ENCODE measurements at places on chromosomes 13 and 19. TPM values are rescaled to one million over a fixed set of nuclear protein-coding genes. Genes with fewer than 3 reads are reported as not detected.

GRCh38 chr19:1132552-1133383 lies 29.0 kb downstream of the GPX4 start:
- no peaks in the 10 kb centered on the region for H3K27me3 ChIP-seq
- peaks cover 24% of the 10 kb centered on the region for H3K4me1 ChIP-seq
- H3K36me3 ChIP-seq: peaks cover 26% of the 10 kb centered on the region
- H3K4me3 ChIP-seq: peak overlapping the region; percentile 61

- no peaks in the 10 kb centered on the region for H3K36me3 ChIP-seq
- no peak overlapping the region for H3K27ac ChIP-seq
- no peak overlapping the region for H3K4me3 ChIP-seq
- DNase-seq: no peak
- no peaks in the 10 kb centered on the region for H3K27me3 ChIP-seq
- peaks cover 22% of the 10 kb centered on the region for H3K4me1 ChIP-seq
Measured at GRCh38 chr13:27355894-27356293, 68.5 kb upstream of the GTF3A start.

GRCh38 chr13:94878602-94879165 lies 166.3 kb upstream of the SOX21 start:
- H3K27me3 ChIP-seq: no peaks in the 10 kb centered on the region
- DNase-seq: no peak
- no peaks in the 10 kb centered on the region for H3K36me3 ChIP-seq
- no peak overlapping the region for H3K4me3 ChIP-seq

DNA sequence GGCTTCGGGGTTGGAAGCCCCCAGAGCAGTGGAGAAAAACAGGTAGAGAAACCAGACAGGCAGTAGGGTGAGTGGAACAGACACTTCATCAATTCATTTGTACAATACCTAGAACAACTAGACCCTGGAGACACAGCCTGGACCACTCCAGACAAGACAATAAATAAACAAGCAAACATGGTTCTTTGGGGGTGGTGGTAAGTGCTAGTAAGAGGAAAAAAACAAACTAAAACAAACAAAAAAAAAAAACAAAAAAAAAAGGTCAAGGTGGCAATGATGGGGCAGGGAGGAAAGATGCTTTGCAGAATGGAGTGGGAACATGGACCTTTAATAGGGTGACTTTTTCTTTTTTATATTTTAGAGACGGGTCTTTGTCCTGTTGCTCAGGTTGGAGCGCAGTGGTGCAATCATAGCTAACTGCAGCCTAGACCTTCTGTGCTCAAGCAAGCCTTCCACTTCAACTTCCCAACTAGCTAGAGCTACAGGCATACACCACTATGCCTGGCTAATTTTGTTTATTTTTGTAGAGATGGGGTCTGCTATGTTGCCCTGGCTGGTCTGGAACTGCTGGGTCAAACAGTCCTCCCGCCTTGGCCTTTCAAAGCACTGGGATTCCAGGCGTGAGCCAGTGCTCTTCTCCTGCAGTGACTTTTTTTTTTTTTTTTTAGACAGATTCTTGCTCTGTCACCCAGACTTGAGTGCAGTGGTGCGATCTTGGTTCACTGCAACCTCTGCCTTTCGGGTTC lies 3.1 kb downstream of the JUNB start:
- peak overlapping the region; percentile 39 for H3K4me3 ChIP-seq
- H3K4me1 ChIP-seq: peaks cover 9% of the 10 kb centered on the region

- peaks cover 4% of the 10 kb centered on the region for H3K4me1 ChIP-seq
- H3K27me3 ChIP-seq: no peaks in the 10 kb centered on the region
- no peak overlapping the region for H3K4me3 ChIP-seq
- H3K36me3 ChIP-seq: 0 out of 2 replicates have a peak, but pooled peaks cover 1% of the 10 kb centered on the region
- no peak for DNase-seq
Measured at GRCh38 chr13:51719394-51719793, 84.6 kb downstream of the DHRS12 start.

GRCh38 chr19:16449330-16449961 lies 22.3 kb downstream of the EPS15L1 start:
- H3K27me3 ChIP-seq: no peaks in the 10 kb centered on the region
- no peaks in the 10 kb centered on the region for H3K36me3 ChIP-seq
- no peak overlapping the region for H3K27ac ChIP-seq
- peaks cover 16% of the 10 kb centered on the region for H3K4me1 ChIP-seq

DNA sequence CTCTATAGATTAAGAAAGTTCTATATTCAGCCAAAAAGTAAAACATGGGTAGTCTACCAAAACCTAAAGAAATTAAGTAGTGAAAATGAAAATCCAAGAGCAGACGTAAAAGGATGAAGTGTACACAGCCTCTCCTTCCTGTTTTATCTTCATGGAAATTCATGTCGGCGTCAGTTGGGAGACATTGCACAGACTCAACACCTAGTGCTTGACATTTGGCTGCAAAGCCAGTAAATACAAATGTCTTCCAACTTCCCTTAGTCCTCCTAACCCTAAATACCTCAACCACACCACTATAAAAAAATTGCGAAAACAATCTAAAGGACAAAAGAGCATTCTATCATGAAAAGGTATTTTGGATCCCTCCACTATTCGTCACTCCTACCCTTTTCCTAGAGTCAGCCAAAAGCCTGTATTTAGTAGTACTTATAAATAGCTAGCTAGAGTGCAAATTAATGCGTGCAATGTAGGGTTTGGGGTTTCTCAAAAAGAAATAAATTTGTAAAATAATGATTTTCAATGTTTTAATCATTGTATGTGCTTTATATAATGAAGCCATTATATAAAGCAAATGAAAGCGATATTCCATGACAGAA lies 56.4 kb upstream of the TRPC4 start:
- no peak for DNase-seq
- H3K27ac ChIP-seq: no peak overlapping the region
- no peaks in the 10 kb centered on the region for H3K4me1 ChIP-seq

- no peaks in the 10 kb centered on the region for H3K4me1 ChIP-seq
- H3K36me3 ChIP-seq: peaks cover 10% of the 10 kb centered on the region
- DNase-seq: peak; percentile 84
- no peak overlapping the region for H3K27ac ChIP-seq
- H3K4me3 ChIP-seq: no peak overlapping the region
Measured at GRCh38 chr19:49570138-49570856, 10.1 kb downstream of the NOSIP start.

DNA sequence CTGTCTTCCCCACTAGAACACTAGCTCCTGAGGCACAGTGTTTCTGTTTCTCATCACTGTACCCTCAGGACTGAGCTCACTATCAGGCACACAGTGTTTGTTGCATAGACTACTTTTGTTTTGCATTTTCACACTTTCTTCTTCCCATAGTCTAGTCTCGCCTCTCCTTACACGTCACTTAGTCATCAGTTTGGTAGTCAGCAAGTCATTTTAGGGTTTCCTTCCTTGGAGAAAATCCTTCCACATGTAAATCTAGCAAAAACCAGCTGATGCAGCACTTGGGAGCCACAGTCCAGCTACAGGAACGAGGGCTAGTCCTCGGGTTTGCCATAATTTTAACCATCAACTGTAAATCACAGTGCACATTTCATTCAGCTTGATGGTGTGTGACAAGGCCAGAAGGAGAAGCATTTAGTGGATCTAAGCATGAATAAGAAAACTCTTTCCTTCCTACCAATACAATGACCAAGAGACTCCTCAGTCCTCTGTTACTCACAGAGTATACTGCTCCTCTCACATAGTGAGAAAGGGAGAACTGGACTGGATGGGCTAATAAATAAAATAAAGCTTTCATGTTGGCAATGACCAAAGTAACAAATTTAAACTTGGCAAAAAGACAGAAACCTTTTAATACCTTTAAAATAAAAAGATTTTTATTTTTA lies 221.0 kb downstream of the KLF12 start:
- peaks cover 8% of the 10 kb centered on the region for H3K4me1 ChIP-seq
- no peaks in the 10 kb centered on the region for H3K36me3 ChIP-seq
- H3K27me3 ChIP-seq: no peaks in the 10 kb centered on the region
- peak; percentile 59 for DNase-seq
- no peak overlapping the region for H3K4me3 ChIP-seq
- no peak overlapping the region for H3K27ac ChIP-seq

DNA sequence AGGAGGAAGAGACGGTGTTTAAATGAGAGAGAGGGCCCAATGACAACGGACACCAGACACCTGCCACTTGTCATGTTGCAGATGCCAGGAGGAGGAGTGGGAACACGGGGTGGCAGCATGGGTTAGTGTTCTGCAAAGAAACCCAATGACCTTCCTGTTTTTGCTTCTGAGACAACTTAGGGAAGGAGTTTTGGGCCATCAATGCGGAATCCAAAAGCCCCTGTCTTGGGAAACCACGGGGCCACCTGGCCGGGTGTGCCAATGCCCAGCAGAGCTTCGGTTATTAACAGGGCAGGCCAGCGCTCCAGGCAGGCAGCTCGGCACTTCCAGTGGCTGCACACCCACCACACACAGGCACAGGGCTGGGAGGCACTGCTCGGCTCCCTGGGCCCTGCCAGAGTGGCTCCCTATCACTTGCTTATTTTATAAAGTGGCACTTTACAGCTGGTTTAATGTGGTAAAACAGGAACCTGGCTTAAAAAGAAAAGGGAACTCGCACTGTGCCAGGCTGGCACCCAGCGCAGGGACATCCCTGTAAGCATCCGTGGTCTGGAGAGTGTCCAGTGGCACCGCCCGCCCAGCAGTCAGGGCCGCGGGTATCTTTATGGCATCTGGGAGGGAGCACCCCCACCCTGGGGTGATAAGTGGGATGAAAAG lies 19.1 kb downstream of the ELL start:
- H3K27me3 ChIP-seq: no peaks in the 10 kb centered on the region
- no peak overlapping the region for H3K4me3 ChIP-seq
- H3K4me1 ChIP-seq: peaks cover 27% of the 10 kb centered on the region
- no peak for DNase-seq

DNA sequence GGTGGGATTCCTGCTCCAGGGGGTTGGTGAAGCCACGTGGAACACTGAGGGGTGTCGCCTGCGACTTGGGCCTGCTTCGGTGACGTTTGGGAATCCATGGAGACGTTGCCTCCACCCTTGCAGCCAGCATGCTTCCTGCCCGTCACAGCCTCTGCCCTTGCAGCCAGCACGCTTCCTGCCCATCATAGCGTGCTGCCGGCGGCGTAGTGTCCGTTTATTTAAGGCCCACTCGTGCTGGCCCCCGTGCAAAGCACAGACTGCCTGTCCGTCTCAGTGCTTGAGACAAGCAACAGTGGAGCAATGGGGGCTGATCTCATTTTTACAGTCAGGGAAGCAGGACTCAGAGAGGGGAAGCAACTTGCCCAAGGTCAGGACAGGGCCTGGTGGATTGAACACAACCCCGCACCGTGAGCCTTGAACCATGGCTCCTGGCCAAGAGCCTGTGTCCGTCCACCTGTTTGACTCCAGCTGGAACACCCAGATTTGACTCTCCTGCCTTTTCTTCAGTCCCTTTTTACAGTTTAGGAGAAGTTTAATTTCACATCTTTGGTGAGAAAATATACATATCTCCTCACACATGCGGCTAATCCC lies 149.6 kb downstream of the TEX29 start:
- H3K27ac ChIP-seq: no peak overlapping the region
- H3K4me1 ChIP-seq: no peaks in the 10 kb centered on the region
- no peak overlapping the region for H3K4me3 ChIP-seq
- no peaks in the 10 kb centered on the region for H3K36me3 ChIP-seq

- H3K4me1 ChIP-seq: no peaks in the 10 kb centered on the region
- H3K4me3 ChIP-seq: no peak overlapping the region
- H3K36me3 ChIP-seq: no peaks in the 10 kb centered on the region
- no peak for DNase-seq
Measured at GRCh38 chr19:42577016-42577415, 17.7 kb downstream of the CEACAM8 start.

- DNase-seq: no peak
- H3K4me1 ChIP-seq: no peaks in the 10 kb centered on the region
- no peak overlapping the region for H3K27ac ChIP-seq
- peaks cover 71% of the 10 kb centered on the region for H3K36me3 ChIP-seq
- no peak overlapping the region for H3K4me3 ChIP-seq
Measured at GRCh38 chr19:55689411-55690108, 14.5 kb downstream of the EPN1 start.

- H3K27me3 ChIP-seq: no peaks in the 10 kb centered on the region
- H3K36me3 ChIP-seq: no peaks in the 10 kb centered on the region
- H3K4me3 ChIP-seq: no peak overlapping the region
- H3K27ac ChIP-seq: no peak overlapping the region
- H3K4me1 ChIP-seq: peaks cover 42% of the 10 kb centered on the region
- DNase-seq: no peak
Measured at GRCh38 chr19:15285896-15286591, 46.3 kb downstream of the BRD4 start.

DNA sequence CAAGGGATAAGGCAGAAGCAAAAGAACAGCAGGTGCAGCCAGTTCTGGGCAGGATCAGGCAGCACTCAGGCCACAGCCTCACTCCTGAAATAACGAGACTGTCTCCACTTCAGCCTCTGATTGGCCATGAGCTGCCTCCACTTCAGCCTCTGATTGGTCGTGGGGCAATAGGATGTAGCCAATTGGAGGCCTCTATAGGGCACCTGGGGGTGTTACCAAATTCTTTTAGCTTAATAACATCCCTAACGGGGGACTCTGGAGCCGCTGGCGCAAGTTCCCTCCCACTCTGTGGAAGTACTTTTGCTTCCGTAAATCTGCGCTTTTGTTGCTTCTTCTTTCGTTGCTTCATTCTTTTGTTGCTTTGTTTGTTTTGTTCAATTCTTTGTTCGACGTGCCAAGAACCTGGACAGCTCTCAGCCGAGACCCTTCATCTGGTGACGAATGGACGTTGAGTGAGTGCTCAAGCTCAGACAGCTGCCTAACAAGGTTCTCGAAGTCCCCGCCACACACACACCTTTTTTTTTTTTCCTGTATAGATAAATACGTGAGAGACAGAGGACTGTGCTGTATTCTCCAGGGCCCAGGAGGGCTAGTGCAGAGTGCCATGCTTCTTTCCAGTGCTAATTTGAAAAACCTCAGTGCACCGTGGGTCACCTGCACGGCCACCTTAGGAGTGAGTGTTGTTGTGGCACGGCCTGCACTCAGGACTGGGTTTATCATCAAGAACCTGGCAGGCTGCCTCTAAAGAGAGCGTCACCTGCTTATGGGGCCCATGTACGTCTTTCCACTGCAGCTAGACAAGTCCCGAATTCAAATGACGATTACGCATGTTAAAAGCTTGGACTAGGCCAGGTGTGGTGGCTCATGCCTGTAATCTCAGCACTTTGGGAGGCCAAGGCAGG lies 32.0 kb upstream of the TUBGCP3 start:
- peaks cover 51% of the 10 kb centered on the region for H3K27me3 ChIP-seq
- H3K36me3 ChIP-seq: no peaks in the 10 kb centered on the region
- DNase-seq: no peak
- no peak overlapping the region for H3K27ac ChIP-seq
- no peak overlapping the region for H3K4me3 ChIP-seq
- no peaks in the 10 kb centered on the region for H3K4me1 ChIP-seq

- DNase-seq: no peak
- H3K4me1 ChIP-seq: no peaks in the 10 kb centered on the region
- no peak overlapping the region for H3K4me3 ChIP-seq
- H3K27me3 ChIP-seq: peaks cover 20% of the 10 kb centered on the region
- H3K27ac ChIP-seq: no peak overlapping the region
- H3K36me3 ChIP-seq: no peaks in the 10 kb centered on the region
Measured at GRCh38 chr19:41548047-41548446, 27.9 kb upstream of the CEACAM21 start.

The TYROBP gene
- total RNA-seq: not detected

The MRPS12 gene
- 26.4 TPM for total RNA-seq

The IZUMO1 gene
- not detected for total RNA-seq

The CGB8 gene
- not detected for total RNA-seq

The SELENOV gene
- total RNA-seq: not detected

The CYP4F8 gene
- not detected for total RNA-seq

The MUC16 gene
- total RNA-seq: not detected

The C19orf73 gene
- 0.28 TPM for total RNA-seq

The LSR gene
- 0.28 TPM for total RNA-seq

The NPHS1 gene
- total RNA-seq: not detected

The ERF gene
- total RNA-seq: 6.1 TPM

The ZNF681 gene
- total RNA-seq: 0.83 TPM

The CACNG7 gene
- total RNA-seq: 0.36 TPM

The SYCN gene
- not detected for total RNA-seq

The NOVA2 gene
- not detected for total RNA-seq

The TPTE2 gene
- total RNA-seq: not detected

The ZNF100 gene
- 6.7 TPM for total RNA-seq

The URAD gene
- total RNA-seq: not detected

All from IMR-90 (cell line).